Suppressor macrophage (primary cell): ENCODE measurements at places on chromosomes 4 and X.

DNA sequence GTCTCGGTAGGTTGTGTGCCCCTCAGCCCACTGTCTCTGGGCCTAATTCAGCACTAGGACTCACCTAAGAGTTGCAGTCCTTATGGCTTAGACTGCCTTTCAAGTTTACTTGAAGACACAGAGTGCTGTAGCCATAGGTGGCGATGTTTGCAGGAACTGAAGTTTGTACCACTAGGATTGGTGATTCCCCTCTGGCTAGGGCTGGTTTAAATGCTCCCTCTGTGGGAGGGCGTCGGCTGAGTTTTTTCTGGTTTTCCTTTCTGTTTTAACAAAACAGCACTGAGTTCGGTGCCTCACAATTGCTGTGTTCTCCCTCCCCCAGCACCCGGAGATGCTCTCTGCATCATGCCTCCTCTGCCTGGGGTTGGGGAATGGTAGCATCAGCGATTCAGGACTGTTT is 480.9 kb downstream of the PCDH11X start:
- DNase-seq: no peak

- DNase-seq: no peak
These were observed 166.6 kb downstream of the LHFPL1 start for GRCh38 chrX:112513154-112513553.

GRCh38 chr4:173498023-173498422 is 32.0 kb downstream of the HAND2 start:
- no peak for DNase-seq

DNA sequence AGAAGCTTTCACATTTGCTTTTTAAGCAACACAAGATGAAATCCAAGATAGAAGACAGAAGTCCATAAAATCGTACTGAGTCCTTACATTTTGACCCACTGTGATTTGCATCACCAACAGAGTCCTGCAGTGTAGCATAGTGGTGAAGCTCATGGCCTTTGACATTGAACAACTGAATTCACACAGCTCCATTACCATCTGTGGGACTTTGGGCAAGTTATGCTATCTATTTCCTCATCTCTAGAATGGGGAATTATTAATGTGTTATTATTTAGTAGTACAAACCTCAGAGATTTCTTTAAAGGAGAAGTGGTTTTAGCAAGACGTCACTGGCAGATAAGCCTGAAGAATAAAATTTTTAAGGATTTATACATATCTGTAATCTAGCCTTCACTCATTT is 10.7 kb downstream of the GPRIN3 start:
- peak; percentile 47 for DNase-seq

- DNase-seq: no peak
These were observed 68.8 kb upstream of the PRPS1 start for GRCh38 chrX:107559506-107559905.

GRCh38 chrX:126164689-126165400 is 1.2 kb downstream of the DCAF12L2 start:
- DNase-seq: no peak
